ENCODE measurements at places on chromosomes 16 and 17.

DNA sequence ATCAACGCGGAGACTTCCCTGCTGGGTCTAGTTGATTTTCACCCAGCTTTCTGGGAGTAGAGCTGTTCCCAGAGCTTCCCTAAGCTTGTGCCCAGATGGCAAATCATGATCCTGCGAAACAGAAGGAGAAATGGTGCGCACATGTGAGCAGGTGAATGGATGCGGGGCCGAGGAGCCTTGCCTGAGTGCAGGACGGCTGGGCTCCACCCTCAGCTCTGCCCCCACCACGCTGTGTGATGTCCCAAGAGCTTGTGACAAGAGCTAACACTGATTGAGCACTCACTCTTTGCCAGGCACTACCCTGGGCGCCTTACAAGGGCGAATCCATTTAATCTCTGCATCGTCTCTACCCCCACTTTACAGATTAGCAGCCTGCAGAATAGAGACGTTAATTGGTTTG is 162.7 kb upstream of the RPL38 start:
- no peak overlapping the region for H3K27ac ChIP-seq
- no peaks in the 10 kb centered on the region for H3K36me3 ChIP-seq
- no peak overlapping the region for H3K4me3 ChIP-seq
- no peak for DNase-seq

GRCh38 chr16:67562526-67562917 is at the start of gene CTCF:
TSS of gene CTCF (plus strand) at chr16:67562526. CDS start at chr16:67610833, 48,307 bp downstream.
- DNase-seq = peak; percentile 68
- H3K27ac ChIP-seq = peak within 1 kb of the TSS; percentile 95
- peak within 1 kb of the TSS; percentile 86 for H3K4me3 ChIP-seq
- H3K27me3 ChIP-seq = no peaks in the 10 kb centered on the region
- H3K36me3 ChIP-seq = no peaks in the 10 kb centered on the region

DNA sequence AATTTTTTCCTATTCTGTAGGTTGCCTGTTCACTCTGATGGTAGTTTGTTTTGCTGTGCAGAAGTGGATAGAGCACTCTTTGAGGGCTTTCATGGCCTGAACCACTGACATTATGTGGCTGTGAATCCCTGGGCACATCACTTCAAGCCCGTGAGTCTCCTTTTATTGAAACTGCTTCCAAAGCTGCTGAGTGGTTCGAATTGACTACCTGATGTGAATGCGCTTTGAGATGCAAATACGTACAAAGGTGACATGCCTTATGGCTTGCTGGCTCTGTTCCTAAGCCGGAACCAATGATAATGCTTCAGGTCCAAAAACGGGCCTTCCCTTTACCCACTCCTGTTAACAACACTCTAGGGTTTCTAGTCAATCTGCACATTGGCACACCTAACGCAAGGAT is 34.3 kb downstream of the ASPA start:
- no peaks in the 10 kb centered on the region for H3K36me3 ChIP-seq
- H3K27me3 ChIP-seq = no peaks in the 10 kb centered on the region
- no peak for DNase-seq
- H3K4me1 ChIP-seq = peaks cover 10% of the 10 kb centered on the region
- no peak overlapping the region for H3K4me3 ChIP-seq

DNA sequence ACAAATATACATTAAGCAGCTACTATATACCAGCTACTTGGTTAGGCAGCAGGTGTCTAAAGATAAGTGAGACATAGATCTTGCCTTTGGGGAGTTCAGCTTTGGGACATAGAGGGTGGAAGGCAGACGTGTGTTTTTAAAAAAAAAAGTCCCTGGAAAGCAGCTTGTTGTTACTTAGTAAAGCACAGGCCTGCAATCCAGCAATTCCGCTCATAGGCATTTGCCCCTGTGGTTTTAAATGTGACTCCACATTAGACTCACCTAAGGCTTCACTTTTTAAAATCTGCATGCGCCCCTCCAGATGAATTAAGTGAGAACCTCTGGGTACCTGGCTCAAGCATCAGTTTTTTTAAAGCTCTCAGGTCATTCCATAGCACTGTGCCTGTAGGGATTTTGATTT is 7.2 kb upstream of the MLYCD start:
- no peak for DNase-seq
- H3K27ac ChIP-seq = no peak overlapping the region
- peaks cover 4% of the 10 kb centered on the region for H3K36me3 ChIP-seq

DNA sequence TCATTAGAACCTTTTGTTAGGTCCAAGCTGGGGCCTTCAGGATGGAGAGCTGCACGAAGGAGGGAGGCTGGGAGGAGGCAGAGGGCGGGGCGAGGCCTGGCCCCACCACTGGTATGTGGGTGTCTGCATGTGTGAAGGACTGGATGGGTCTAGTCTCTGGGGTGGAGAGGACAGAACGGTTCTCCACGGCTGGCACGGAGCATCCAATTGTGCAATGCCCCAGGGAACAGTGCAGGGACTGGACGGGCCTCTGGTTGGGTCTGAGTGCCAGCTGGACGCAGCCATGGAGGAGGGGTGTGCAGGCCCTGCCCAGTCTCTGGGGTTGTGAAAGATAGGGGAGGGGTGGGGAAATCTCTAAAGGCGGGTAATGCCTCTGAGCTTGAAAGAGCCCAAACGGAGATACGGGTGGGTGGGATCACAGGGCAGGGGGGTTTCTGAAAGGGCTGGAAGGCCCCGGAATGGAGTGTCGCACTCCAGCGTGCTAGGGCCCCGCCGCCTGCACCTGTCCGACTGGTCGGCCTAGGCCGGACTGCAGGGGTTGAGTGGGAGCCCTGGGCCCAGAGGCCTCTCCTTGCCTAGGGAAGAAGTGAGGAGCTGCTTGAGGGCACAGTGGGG is 1.6 kb downstream of the PPL start:
- H3K36me3 ChIP-seq = peaks cover 5% of the 10 kb centered on the region
- peaks cover 17% of the 10 kb centered on the region for H3K4me1 ChIP-seq
- H3K27me3 ChIP-seq = no peaks in the 10 kb centered on the region

DNA sequence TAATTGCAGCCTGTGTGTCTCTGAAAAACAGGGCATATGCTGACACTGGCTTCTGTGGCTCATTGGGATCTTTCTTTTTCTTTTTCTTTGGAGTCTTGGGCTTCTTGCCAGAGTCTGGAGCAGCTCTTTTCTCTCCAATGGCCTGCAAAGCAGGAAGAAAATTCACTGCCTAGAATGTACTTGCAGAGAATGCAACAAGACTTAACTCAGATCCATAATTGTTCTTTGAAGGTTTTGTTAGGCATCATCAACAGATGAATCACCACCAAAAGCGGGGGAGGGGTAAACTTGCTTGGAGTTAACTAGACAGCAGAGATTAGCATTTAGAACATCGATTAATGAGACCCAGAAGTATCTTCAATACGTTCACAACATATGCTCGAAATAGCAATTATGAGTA is 100.9 kb downstream of the TOX3 start:
- DNase-seq = no peak
- no peaks in the 10 kb centered on the region for H3K27me3 ChIP-seq
- H3K4me1 ChIP-seq = peaks cover 9% of the 10 kb centered on the region
- H3K36me3 ChIP-seq = peaks cover 53% of the 10 kb centered on the region

DNA sequence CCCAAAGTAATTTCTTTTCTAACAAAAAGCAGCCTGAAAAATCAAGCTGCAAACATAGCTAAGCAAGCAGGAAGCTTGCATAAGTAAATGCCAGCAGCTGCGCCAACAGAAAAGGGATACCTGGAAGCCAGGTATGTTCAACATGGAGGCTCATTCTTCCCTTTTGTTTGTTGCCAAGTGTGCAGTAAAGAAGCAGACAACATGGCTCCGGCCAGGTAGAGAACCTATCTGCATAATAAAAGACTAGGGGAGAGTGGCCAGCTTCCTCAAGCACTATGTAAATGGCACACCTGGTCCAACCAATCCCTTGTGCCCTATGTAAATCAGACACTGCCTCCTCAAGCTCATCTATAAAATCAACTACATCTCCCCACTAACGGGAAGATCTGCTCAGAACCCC is 1407.0 kb downstream of the CDH11 start:
- H3K27me3 ChIP-seq = no peaks in the 10 kb centered on the region
- DNase-seq = no peak
- no peaks in the 10 kb centered on the region for H3K36me3 ChIP-seq
- H3K27ac ChIP-seq = no peak overlapping the region
- peaks cover 3% of the 10 kb centered on the region for H3K4me1 ChIP-seq

DNA sequence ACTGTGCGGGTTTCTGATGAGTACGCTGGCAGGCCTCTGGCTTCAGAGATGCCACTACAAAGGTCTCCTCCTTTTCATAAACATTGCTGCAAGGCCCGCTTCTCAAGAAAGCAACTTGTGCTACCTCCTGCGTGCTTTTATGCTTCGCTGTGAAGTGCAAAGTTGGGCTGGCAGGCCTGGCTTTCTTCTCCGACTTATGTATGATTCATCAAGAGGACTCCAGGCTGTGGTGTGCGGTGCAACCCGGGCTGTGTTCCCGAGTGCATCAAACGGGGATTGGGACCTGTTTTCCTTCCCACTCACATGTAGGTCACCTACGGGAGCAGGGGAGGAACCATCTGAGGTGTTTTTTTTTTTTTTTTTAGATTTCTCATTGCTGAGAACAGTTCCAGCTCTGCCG is 534.1 kb downstream of the WWOX start:
- DNase-seq = no peak
- H3K27me3 ChIP-seq = peaks cover 11% of the 10 kb centered on the region
- no peak overlapping the region for H3K4me3 ChIP-seq
- H3K27ac ChIP-seq = no peak overlapping the region
- peaks cover 6% of the 10 kb centered on the region for H3K36me3 ChIP-seq
- H3K4me1 ChIP-seq = peaks cover 4% of the 10 kb centered on the region

- no peak for DNase-seq
- peaks cover 31% of the 10 kb centered on the region for H3K4me1 ChIP-seq
Measured at GRCh38 chr16:3816326-3816725, 64.2 kb downstream of the CREBBP start.

DNA sequence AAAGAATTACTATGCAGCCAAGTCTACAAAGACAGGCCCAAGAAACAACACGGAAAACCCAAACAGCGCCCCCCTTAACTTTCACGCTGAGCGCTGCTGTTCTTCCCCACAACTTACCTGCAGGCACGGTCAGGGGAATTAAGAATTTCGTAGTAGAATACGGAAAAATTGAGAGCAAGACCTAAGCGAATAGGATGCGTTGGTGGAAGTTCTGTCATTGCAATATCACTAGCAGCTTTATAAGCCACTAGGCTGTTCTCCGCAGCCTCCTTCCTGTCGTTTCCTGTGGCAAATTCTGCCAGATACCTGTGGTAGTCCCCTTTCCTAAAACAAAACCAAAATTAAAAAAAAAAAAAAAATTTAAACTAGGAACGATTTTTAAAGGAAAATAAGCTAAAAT is 39.0 kb downstream of the YWHAE start:
- H3K36me3 ChIP-seq = peaks cover 26% of the 10 kb centered on the region
- H3K27me3 ChIP-seq = no peaks in the 10 kb centered on the region
- H3K4me1 ChIP-seq = peaks cover 8% of the 10 kb centered on the region

DNA sequence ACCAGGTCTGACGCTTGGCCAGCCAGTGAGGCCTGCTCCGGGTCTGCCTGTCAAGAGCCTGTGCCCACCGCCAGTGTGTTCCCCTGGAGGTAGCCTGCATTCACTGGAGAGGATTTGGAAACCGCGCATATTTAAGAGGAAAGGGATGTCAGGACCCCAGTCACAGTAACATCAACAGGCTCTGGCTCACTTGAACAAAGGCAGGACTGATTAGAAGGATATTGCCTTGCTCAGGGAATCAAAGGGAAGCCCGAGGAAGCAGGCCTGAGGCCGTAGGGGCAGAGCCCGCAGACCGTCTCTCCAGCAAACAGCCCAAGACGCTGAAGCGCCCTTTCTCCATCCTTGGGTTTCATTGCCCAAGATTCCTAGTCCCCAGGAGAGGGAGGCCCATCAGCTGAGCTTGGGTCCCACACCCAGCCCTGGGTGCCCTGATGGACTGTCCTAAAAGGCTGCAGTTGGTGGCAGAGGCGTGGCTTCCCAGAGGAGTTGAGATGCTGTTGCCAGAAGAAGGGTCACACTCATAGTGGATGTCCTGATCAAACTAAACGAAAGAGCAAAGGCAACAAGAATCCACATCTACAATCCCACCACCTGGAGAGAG is 23.2 kb downstream of the NT5M start:
- H3K4me3 ChIP-seq = no peak overlapping the region
- no peaks in the 10 kb centered on the region for H3K4me1 ChIP-seq
- no peaks in the 10 kb centered on the region for H3K36me3 ChIP-seq
- H3K27me3 ChIP-seq = no peaks in the 10 kb centered on the region

GRCh38 chr16:72313903-72314302 is 141.9 kb upstream of the PMFBP1 start:
- H3K27ac ChIP-seq = no peak overlapping the region
- H3K4me3 ChIP-seq = no peak overlapping the region
- H3K36me3 ChIP-seq = peaks cover 9% of the 10 kb centered on the region
- no peaks in the 10 kb centered on the region for H3K27me3 ChIP-seq

GRCh38 chr17:20071824-20072691 is 62.9 kb downstream of the SPECC1 start:
- H3K27ac ChIP-seq = no peak overlapping the region
- peaks cover 26% of the 10 kb centered on the region for H3K27me3 ChIP-seq
- H3K4me1 ChIP-seq = no peaks in the 10 kb centered on the region
- no peaks in the 10 kb centered on the region for H3K36me3 ChIP-seq
- DNase-seq = no peak
- H3K4me3 ChIP-seq = no peak overlapping the region

GRCh38 chr16:50578137-50578536 is 29.9 kb downstream of the NKD1 start:
- H3K27ac ChIP-seq = no peak overlapping the region
- no peaks in the 10 kb centered on the region for H3K4me1 ChIP-seq
- no peak for DNase-seq
- no peak overlapping the region for H3K4me3 ChIP-seq
